GM23248 (cell line): ENCODE measurements at places on chromosomes 2 and 18. TPM values are rescaled to one million over a fixed set of nuclear protein-coding genes. Genes with fewer than 3 reads are reported as not detected.

The FAM237A gene
- total RNA-seq = not detected in 2 replicates

GRCh38 chr18:40031435-40031834 lies 1923.6 kb upstream of the PIK3C3 start:
- no peak for DNase-seq
- no peak overlapping the region for H3K27ac ChIP-seq
- H3K36me3 ChIP-seq = no peaks in the 10 kb centered on the region
- H3K27me3 ChIP-seq = no peaks in the 10 kb centered on the region; the same call in 1 of the 2 replicates
- no peaks in the 10 kb centered on the region for H3K4me1 ChIP-seq

The UPP2 gene
- not detected in 2 replicates for total RNA-seq

- no peaks in the 10 kb centered on the region for H3K36me3 ChIP-seq
- no peak for DNase-seq
- no peaks in the 10 kb centered on the region for H3K4me1 ChIP-seq
- peaks cover 9% of the 10 kb centered on the region; the same call in 1 of the 2 replicates for H3K27me3 ChIP-seq
- H3K4me3 ChIP-seq = no peak overlapping the region
- no peak overlapping the region for H3K27ac ChIP-seq
These were observed 40.8 kb downstream of the CRACDL start for GRCh38 chr2:98895221-98895620.

DNA sequence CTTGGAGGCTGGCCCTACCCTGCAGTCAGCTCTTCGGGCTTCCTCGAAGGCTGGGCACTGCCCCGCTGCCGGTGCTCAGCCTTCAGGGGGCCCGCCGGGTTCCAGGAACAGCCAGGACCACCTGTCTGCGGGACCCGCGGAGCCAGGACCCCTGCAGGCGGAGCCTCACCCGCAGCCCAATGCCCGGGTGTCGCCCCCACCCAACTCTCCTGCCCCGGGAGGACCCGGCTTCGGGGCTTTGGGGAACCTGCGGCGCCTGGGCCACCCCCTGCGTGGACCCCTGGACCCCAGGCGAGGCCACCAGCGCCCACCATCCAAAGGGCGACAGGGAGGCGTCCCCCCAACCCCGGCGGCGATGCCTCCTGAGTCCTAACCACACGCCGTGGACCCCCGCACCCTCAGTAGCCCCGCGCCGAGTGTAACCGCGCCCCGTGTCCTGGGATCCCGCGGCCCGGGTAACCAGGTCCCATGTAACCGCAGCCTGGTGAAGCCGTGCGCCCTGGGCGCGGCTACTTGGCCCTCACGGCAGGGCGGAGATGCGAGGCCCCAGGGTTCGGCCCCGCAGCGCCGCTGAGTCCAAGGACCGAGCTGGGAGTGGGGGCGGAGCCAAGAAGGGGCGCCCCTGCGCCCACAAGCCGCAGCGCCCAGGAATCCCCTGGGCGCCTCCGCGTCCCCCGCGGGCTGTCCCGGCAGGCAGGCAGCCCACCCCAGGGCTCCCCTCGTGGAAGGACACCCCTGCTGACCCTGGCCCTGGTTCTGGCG lies 11.0 kb upstream of the UBE2F start:
- no peaks in the 10 kb centered on the region for H3K36me3 ChIP-seq
- no peak overlapping the region for H3K27ac ChIP-seq
- H3K4me3 ChIP-seq = peak overlapping the region; percentile 58
- peaks cover 34% of the 10 kb centered on the region; the same call in 1 of the 2 replicates for H3K27me3 ChIP-seq

DNA sequence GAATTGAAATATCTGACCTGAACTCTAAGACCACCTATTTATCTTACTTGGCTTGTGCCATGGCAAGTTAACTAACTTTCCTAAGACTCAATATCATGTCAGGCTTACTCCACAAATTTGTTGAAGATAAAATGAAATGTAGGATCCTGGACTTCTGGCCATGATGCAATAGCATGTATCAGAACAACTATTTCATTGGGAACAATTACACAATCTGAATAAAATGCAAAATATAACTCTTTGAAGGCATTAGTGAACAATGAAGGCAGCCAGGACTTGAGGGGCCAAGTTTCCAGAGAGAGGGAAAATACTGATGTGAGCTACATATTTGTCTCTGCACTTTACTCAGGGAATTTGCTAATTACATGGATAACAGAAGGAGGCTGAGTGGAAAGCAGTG lies 476.5 kb upstream of the ACVR2A start:
- no peak overlapping the region for H3K27ac ChIP-seq
- no peak overlapping the region for H3K4me3 ChIP-seq
- peak; percentile 32 for DNase-seq
- no peaks in the 10 kb centered on the region for H3K36me3 ChIP-seq
- H3K27me3 ChIP-seq = no peaks in the 10 kb centered on the region
